Psoas muscle (tissue), 8 donors: ENCODE measurements at places on chromosomes 7 and 10. TPM values are rescaled to one million over a fixed set of nuclear protein-coding genes. Genes with fewer than 3 reads are reported as not detected.
A peak's percentile ranks its signal among the peaks of the same experiment; 100 is the strongest.

GRCh38 chr7:155468785-155469148 lies 10.8 kb downstream of the EN2 start:
- H3K4me1 ChIP-seq = peaks cover 19% of the 10 kb centered on the region
- H3K36me3 ChIP-seq = no peaks in the 10 kb centered on the region
- H3K4me3 ChIP-seq = no peak overlapping the region
- H3K27me3 ChIP-seq = no peaks in the 10 kb centered on the region

Gene ABCA13
- total RNA-seq = 0.10 TPM

DNA sequence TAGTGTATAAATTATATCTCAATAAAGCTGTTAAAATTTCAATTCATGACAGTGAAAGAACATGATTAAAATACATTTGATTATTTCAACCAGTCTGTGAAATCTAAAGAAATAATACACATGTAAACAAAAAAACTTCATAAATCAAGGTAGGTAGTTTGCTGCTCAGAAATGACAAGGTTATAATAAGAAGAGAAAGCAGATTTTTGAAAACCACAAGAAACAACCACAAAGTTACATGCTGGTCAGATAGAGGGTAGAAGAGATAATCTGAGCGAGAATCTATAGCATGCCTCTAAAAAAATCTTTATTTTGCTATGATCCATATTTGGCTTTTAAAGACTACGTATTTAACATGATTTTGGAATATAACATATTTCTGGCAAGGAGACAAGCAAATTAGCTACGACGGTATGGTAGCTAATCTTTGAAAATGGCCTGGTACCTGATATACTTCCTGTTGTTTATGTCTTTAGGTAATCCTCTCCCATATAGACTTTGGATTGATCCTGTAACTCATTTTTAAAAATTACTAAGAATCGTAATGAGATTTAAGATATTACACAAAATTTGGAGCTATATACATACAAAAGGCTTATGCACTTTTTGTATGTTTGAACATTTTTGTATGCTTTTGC lies 23.5 kb upstream of the VCL start:
- no peak overlapping the region for H3K27ac ChIP-seq
- no peaks in the 10 kb centered on the region for H3K36me3 ChIP-seq
- H3K4me1 ChIP-seq = no peaks in the 10 kb centered on the region
- no peak overlapping the region for H3K4me3 ChIP-seq

GRCh38 chr10:29255104-29255503 lies 33.8 kb upstream of the LYZL1 start:
- H3K27me3 ChIP-seq = no peaks in the 10 kb centered on the region
- H3K36me3 ChIP-seq = no peaks in the 10 kb centered on the region
- H3K27ac ChIP-seq = no peak overlapping the region
- H3K4me1 ChIP-seq = peaks cover 16% of the 10 kb centered on the region
- DNase-seq = no peak

Gene HPS6
- total RNA-seq = 8.8 TPM

DNA sequence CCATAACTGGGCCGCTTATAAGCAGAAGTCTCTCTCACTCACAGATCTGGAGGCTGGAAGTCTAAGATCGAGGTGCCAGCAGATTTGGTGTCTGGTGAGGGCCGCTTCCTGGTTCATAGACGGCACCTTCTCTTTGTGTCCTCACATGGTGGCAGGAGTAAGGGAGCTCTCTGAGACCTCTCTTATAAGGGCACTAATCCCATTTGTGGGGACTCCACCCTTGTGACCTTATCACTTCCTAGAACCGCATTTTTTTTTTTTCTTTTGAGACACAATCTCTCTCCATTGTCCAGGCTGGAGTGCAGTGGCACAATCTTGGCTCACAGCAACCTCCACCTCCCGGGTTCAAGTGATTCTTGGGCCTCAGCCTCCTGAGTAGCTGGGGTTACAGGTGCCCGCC lies 8.1 kb downstream of the FBH1 start:
- peaks cover 6% of the 10 kb centered on the region for H3K36me3 ChIP-seq
- DNase-seq = no peak
- no peaks in the 10 kb centered on the region for H3K27me3 ChIP-seq
- peaks cover 9% of the 10 kb centered on the region for H3K4me1 ChIP-seq
- H3K4me3 ChIP-seq = no peak overlapping the region

DNA sequence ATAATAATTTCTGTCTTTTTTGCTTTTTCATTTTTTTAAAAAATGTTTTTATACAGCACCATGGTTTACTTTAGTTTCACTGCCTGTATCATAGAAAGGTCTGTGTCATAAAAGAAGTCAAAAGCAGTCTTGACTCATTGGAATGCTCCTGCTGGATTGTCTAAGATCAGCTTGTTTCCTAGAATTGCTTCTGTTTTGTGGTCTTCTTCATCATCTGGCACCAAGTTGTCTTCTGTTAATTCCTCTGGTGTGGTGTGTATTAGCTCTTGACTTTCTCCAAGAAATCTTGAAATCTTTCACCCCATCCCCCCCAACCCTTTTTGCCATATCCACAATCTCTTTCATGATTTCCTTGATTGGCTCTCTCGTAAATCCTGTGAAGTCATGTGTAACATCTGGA lies 250.3 kb upstream of the CXCL12 start:
- H3K36me3 ChIP-seq = no peaks in the 10 kb centered on the region
- no peaks in the 10 kb centered on the region for H3K4me1 ChIP-seq
- no peak for DNase-seq

Gene SPDYE5
- total RNA-seq = not detected

Gene INA
- total RNA-seq = not detected

Gene PAPOLB
- 0.11 TPM for total RNA-seq

GRCh38 chr7:1752111-1752510 lies 82.0 kb downstream of the ELFN1 start:
- H3K27ac ChIP-seq = no peak overlapping the region
- no peak overlapping the region for H3K4me3 ChIP-seq
- DNase-seq = no peak
- H3K4me1 ChIP-seq = no peaks in the 10 kb centered on the region
- H3K27me3 ChIP-seq = peaks cover 39% of the 10 kb centered on the region
- H3K36me3 ChIP-seq = no peaks in the 10 kb centered on the region

DNA sequence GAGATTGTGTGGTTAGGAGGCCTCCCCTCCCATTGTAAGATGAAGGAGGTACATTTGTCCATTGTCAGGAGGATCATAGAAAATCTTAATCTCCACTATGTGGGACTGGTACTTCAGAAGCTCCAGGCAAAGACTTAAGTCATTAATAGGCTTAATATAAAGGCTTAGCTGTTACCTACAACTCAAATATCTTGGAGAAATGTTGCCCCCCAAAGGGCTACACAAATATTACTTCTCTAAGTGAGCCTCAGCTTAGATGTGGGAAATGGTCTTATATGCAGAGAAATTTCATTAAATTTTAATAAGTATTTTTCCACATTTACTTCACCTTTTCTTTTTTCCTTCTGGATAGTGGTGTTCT lies 27.2 kb downstream of the TAS2R41 start:
- H3K27ac ChIP-seq = no peak overlapping the region
- H3K4me3 ChIP-seq = no peak overlapping the region
- H3K4me1 ChIP-seq = peaks cover 4% of the 10 kb centered on the region
- H3K36me3 ChIP-seq = no peaks in the 10 kb centered on the region
- no peaks in the 10 kb centered on the region for H3K27me3 ChIP-seq

Gene HOXA6
- 2.9 TPM for total RNA-seq

GRCh38 chr10:15163253-15163828 lies 5.2 kb downstream of the NMT2 start:
- H3K4me3 ChIP-seq = no peak overlapping the region
- H3K27ac ChIP-seq = no peak overlapping the region
- H3K27me3 ChIP-seq = no peaks in the 10 kb centered on the region
- no peak for DNase-seq
- peaks cover 19% of the 10 kb centered on the region for H3K4me1 ChIP-seq

DNA sequence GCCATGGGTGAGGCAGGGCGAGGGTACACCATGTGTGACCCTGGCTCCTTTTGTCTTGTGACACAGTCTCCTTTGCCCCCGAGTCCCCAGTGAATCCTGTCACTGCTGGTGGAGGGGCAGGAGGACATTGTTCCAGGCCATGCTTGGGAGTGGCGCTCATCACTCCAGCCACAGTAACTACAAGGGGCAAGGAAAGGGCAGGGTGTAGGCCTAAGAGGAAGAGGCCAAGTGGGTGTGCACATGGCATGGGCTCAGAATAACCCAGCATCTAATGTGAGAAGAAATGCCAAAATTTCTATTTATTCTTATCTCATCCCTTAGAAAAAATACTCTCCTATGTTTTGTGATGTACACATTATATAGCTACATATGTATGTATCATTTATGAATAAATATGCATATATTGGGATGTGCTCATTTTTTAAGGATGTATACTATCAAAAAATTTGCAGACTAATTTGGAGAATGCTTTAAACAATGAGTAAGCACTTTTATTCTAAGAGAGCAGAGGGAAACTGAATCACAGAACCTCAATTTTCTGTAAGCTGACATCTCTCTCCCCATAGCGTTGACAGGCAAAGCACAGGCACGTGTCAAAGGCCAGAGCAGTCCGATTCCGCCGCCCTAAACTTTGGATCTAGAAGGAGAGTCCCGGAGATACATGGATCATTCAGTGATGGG lies 36.9 kb downstream of the RNF32 start:
- H3K4me1 ChIP-seq = no peaks in the 10 kb centered on the region
- H3K36me3 ChIP-seq = peaks cover 66% of the 10 kb centered on the region
- H3K27ac ChIP-seq = no peak overlapping the region
- no peaks in the 10 kb centered on the region for H3K27me3 ChIP-seq
- no peak for DNase-seq

DNA sequence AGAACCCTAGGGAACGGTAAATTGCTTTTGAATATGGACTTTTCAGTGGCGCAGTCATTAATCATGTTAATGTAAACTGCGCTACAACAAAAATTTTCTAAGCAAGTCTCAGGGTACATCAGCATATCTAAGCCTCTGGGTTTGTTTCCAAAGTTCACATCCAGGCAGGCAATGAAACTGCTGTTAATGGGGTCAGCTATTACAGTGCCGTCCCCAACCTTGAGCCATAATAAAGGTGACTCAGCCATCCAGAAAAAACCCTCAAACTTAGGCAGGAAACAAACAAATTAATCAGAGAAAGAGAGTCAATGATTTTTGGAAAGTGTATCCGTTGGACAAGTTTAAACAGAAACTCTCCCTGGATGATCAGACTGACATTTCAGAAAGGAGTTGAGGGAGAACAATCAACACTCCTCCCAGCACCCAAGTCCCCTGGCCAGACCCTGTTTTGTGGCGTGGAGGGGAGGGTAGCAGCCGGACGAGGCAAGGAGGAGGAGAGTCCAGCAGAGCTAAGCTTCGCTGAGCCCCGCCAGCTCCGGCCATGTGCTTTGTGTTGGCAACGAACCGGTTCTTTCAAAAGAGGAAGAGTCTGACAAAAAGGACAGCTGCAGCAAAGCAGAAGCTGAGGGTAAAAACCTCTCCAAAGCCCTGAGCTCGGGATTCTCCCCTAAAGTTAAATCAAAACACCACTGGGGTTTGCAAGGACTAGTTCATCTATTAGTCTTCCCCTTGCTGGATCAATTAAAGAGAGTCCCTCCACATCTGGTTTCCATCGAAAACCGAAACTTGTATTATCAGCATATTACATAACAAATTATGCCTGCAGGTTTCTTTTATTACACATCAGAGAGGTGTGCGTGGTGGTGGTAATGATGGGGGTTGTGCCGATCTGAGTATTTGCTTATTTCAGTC lies 3.6 kb downstream of the FAM53B start:
- H3K4me3 ChIP-seq = peak overlapping the region; percentile 84
- H3K4me1 ChIP-seq = peaks cover 82% of the 10 kb centered on the region
- peak overlapping the region; percentile 95 for H3K27ac ChIP-seq

DNA sequence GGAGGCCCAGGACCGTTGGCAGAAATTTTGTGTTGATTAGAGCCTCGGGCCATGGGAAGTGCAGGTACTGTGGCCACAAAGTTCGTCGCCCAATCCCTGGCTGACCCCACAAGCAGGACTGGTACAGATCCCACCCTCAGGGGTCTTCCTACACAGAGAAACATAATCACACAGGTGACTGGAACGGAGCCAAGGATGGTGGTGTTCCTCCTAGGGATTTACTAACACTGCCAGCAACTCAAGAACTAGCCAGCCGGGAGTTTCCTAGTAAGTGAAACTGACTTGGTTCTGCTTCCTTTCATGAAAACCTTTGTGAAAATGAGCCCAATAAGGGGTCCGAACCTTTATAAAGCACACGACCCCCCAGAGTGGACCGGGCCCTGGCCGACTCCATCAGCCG lies 5.7 kb downstream of the CUX1 start:
- H3K27ac ChIP-seq = peak overlapping the region; percentile 57
- no peaks in the 10 kb centered on the region for H3K27me3 ChIP-seq
- no peaks in the 10 kb centered on the region for H3K36me3 ChIP-seq
- peaks cover 50% of the 10 kb centered on the region for H3K4me1 ChIP-seq
- H3K4me3 ChIP-seq = peak overlapping the region; percentile 10

Gene CARD11
- 0.54 TPM for total RNA-seq

Gene KCNK18
- not detected for total RNA-seq

- H3K36me3 ChIP-seq = no peaks in the 10 kb centered on the region
- DNase-seq = no peak
- no peaks in the 10 kb centered on the region for H3K4me1 ChIP-seq
- no peak overlapping the region for H3K4me3 ChIP-seq
- H3K27ac ChIP-seq = no peak overlapping the region
- no peaks in the 10 kb centered on the region for H3K27me3 ChIP-seq
These were observed 12.6 kb upstream of the OR6B1 start for GRCh38 chr7:143987513-143987912.

DNA sequence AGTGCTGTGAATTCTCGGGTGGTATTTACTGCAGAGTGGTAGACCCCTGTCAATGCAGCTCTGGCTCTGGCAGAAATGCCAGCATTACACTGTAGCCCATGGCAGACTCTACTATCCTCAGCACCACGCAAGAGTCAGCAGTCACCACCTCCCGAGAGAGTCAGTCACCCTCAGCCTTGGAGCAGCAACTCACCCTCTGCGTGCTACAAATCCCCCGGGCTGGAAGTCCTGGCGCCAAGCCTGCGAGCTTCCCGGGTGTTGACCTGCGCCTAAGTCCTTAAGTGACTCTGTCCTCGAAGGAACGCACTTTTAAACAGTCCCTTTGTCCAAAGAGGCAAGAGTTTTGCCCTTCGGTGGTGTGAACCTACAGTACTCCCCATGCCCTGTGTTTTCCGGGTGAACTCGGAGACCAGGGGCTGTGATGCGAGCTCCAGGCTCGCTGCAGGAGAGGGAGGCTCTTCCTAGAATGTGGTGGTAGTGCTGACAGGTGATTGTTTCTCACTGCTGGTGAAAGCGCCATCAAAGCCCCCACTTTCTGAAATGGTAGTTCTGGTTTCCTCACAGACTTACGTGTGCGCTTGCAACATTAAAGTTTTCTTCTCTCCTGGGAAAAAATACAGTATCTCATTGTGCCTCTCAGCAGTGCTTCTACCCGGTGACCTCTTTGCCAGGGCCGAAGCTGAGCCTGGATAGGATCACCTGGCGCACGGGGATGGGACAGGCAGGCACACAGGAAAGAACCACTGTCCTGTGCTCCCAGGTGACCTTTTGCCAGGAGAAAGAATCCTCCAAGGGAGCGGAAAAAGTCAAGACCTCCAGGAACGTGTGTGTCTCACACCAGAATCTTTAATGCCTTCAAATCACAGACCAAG lies 33.1 kb upstream of the MBL2 start:
- DNase-seq = no peak
- no peak overlapping the region for H3K4me3 ChIP-seq
- H3K27ac ChIP-seq = no peak overlapping the region
- H3K27me3 ChIP-seq = no peaks in the 10 kb centered on the region
- no peaks in the 10 kb centered on the region for H3K36me3 ChIP-seq

- H3K27me3 ChIP-seq = no peaks in the 10 kb centered on the region
- H3K36me3 ChIP-seq = no peaks in the 10 kb centered on the region
- no peak overlapping the region for H3K4me3 ChIP-seq
- peaks cover 67% of the 10 kb centered on the region for H3K4me1 ChIP-seq
- no peak for DNase-seq
- peak overlapping the region; percentile 59 for H3K27ac ChIP-seq
These were observed 24.5 kb downstream of the XPNPEP1 start for GRCh38 chr10:109898666-109899355.
